ENCODE measurements at places on chromosomes 16 and 17. TPM values are rescaled to one million over a fixed set of nuclear protein-coding genes. Genes with fewer than 3 reads are reported as not detected.

CD300E gene
- total RNA-seq, result not detected

C17orf78 gene
- total RNA-seq, result not detected

ST6GALNAC2 gene
- total RNA-seq, result 0.51 TPM

STAT5A gene
- total RNA-seq, result 51.4 TPM

OTOP3 gene
- total RNA-seq, result not detected

DNA sequence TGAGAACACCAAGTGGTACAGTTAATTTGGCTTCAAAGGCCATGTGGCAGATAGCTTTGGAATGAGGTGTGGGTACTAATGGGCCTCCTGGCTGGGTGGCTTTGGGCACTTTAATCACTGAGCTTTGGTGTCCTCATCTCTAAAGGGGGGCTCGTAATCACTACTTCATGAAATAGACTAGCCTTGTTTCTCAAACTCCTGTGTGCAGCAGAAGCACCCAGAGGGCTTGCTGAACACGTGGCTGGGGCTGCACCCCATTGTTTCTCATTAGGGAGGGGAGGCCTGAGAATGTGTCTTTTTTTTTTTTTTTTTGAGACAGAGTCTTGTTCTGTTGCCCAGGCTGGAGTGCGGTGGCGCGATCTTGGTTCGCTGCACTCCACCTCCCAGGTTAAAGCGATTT, 5.8 kb downstream of the EPN2 start:
- DNase-seq, result no peak

DNA sequence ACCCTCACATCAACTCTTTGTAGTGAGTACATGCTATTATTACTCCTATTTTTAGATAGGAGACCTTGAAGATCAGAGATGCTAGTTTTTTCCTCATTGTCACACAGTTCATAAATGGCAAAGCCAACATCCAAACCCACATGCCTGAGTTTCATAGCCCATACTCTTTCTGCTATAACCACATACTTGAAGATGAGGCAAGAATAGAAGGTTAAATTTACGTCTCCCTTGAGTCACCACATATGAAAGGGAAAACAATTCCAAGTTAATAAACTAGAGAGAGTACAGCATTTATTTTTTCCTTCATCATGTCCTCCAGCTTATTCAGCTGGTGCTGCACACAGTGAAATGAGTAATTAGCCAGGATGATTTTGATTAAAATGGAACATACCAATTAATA, 23.7 kb downstream of the NUDT7 start:
- no peak for DNase-seq

DNA sequence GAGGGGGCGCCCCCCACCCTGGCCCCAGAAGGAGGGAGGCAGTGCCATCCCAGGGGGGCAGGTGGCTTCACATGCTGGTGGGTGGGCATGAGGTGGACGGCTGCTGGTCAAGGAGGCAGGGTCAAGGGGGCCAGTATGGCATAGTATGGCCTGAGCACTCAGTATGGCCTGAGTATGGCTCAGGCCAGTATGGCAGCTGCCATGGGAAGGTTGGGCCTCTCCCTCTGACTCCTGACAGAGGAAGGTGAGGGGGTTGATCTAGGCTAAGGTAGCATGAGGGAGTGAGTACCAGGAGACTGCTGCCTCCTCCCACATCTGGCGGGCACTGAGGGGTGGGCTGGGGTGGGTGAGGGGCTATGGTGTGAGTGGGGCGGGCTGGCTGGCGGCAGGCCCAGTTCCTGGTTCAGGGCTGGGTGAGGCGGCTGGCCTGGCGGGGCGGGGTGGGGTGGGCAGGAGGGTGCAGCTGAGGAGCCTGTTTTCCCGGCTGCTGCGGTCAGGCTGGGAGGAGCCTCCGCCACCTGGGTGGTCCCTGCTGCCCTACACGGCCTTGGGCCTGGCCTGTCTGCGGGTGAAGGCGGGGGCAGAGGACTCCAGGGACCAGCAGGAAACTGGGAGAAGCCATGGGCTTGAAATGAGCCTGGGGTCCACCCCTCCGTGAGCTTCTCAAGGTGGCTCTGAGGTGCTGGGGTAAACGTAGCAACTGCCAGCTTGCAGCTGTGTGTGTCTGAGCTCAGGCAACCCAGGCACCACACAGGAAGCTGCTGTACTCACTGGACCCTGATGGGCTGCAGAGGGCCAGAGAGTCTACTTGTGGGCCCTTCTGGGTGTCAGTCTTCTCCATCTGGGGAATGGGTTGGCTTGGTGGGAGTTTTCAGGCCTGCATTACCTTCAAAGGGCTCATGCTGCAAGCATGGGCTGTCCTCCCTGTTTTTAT, 57.0 kb downstream of the RAI1 start:
- DNase-seq, result no peak

GRCh38 chr17:31293581-31293980, 3.5 kb downstream of the OMG start:
- no peak for DNase-seq

All from dermis blood vessel endothelial cell (primary cell).